ENCODE measurements at places on chromosomes 12 and 14. TPM values are rescaled to one million over a fixed set of nuclear protein-coding genes. Genes with fewer than 3 reads are reported as not detected.

The CMKLR1 gene
- polyA plus RNA-seq: 0.08 TPM

The LRRC43 gene
- not detected for polyA plus RNA-seq

The KTN1 gene
- 15.7 TPM for polyA plus RNA-seq

The CLEC1B gene
- not detected for polyA plus RNA-seq

The FANCM gene
- polyA plus RNA-seq: 2.1 TPM

The SLC38A4 gene
- polyA plus RNA-seq: not detected

The GLIPR1L2 gene
- 1.7 TPM for polyA plus RNA-seq

The IL23A gene
- polyA plus RNA-seq: 30.3 TPM

The SPIC gene
- polyA plus RNA-seq: not detected

The APOF gene
- not detected for polyA plus RNA-seq

The NTF3 gene
- polyA plus RNA-seq: not detected

The FAR2 gene
- polyA plus RNA-seq: 10.6 TPM

The OLR1 gene
- polyA plus RNA-seq: not detected

The SPRYD4 gene
- polyA plus RNA-seq: 1.5 TPM

The PTCSC3 gene
- not detected for polyA plus RNA-seq

The CLECL1 gene
- polyA plus RNA-seq: 7.5 TPM

The PIANP gene
- 0.61 TPM for polyA plus RNA-seq

The KRT82 gene
- not detected for polyA plus RNA-seq

The KCNA5 gene
- polyA plus RNA-seq: not detected

The CCT2 gene
- 146 TPM for polyA plus RNA-seq

The TMEM132C gene
- not detected for polyA plus RNA-seq

The ITGB7 gene
- 374 TPM for polyA plus RNA-seq

The DERA gene
- polyA plus RNA-seq: 25.5 TPM

The ABCB9 gene
- polyA plus RNA-seq: 0.81 TPM

The ADCY6 gene
- polyA plus RNA-seq: not detected

The GALNT8 gene
- polyA plus RNA-seq: 2.0 TPM

The SYCP3 gene
- 0.15 TPM for polyA plus RNA-seq

The DNAH10 gene
- not detected for polyA plus RNA-seq

The FAM222A gene
- polyA plus RNA-seq: not detected

The CAPZA3 gene
- polyA plus RNA-seq: not detected

The BICDL1 gene
- 3.0 TPM for polyA plus RNA-seq

The KRT5 gene
- not detected for polyA plus RNA-seq

The KRT71 gene
- polyA plus RNA-seq: not detected

The ACOT6 gene
- not detected for polyA plus RNA-seq

The SLC17A8 gene
- polyA plus RNA-seq: not detected

The MYF6 gene
- polyA plus RNA-seq: not detected

The SERPINA3 gene
- polyA plus RNA-seq: not detected

The PPP4R4 gene
- polyA plus RNA-seq: 1.2 TPM

The B4GALNT1 gene
- not detected for polyA plus RNA-seq

The SIX1 gene
- polyA plus RNA-seq: not detected

The TAC3 gene
- not detected for polyA plus RNA-seq

The KITLG gene
- polyA plus RNA-seq: not detected

The ACADS gene
- polyA plus RNA-seq: 29.9 TPM

The DYNLL1 gene
- 348 TPM for polyA plus RNA-seq

The AHSA1 gene
- polyA plus RNA-seq: 134 TPM

The OTX2 gene
- not detected for polyA plus RNA-seq

The TCTN2 gene
- polyA plus RNA-seq: 1.0 TPM

The PZP gene
- polyA plus RNA-seq: 0.32 TPM

The ATL1 gene
- polyA plus RNA-seq: 2.1 TPM

The CFAP251 gene
- polyA plus RNA-seq: 0.21 TPM

The KLHDC2 gene
- 96.5 TPM for polyA plus RNA-seq

The ZFYVE1 gene
- polyA plus RNA-seq: 4.5 TPM

The MIP gene
- 0.09 TPM for polyA plus RNA-seq

The SMIM41 gene
- not detected for polyA plus RNA-seq

The YBX3 gene
- 1.7 TPM for polyA plus RNA-seq

The AJUBA gene
- polyA plus RNA-seq: 0.30 TPM

The RFLNA gene
- not detected for polyA plus RNA-seq

All from CD4-positive, alpha-beta memory T cell (primary cell).